ENCODE measurements at places on chromosomes 5 and 9. TPM values are rescaled to one million over a fixed set of nuclear protein-coding genes. Genes with fewer than 3 reads are reported as not detected.

The GIN1 gene
- total RNA-seq = 11.0 TPM

The GLRA1 gene
- not detected for total RNA-seq

The FABP6 gene
- total RNA-seq = not detected

The PCDHGA5 gene
- total RNA-seq = 0.05 TPM

The SLIT3 gene
- total RNA-seq = not detected

The KCNMB1 gene
- total RNA-seq = not detected

The ECM2 gene
- total RNA-seq = not detected

The VCAN gene
- total RNA-seq = 0.27 TPM

The CYLC2 gene
- not detected for total RNA-seq

The SLC4A9 gene
- 0.44 TPM for total RNA-seq

Measured in activated CD4-positive, alpha-beta T cell treated with anti-CD3 and anti-CD28 coated beads, Interleukin-2, amount 10 ng/mL, durations not matched to agents 7 days and 5 days (primary cell).